Activated CD4-positive, alpha-beta T cell treated with anti-CD3 and anti-CD28 coated beads, Interleukin-2, amount 50 U/mL, for 24 hours (primary cell): ENCODE measurements at places on chromosomes 6 and 20.

DNA sequence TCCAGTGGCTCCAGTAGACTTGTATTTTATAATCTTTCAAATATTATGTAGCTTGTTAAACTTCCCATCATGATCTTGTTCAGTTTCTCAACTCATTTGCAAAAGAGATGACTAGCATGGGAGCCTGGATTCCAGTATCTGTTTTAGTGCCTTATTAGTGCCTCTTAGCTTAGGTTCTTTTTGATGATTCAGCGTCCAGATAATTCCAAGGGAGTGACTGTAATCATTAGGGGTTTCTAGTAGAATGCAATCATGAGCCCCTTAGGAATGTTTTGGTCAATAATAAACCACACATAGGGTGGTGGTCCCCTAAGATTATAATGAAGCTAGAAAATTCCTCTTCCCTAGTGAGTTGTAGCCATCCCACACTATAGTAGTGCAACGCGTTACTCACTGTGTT, 7.0 kb downstream of the CD2AP start:
- no peak for DNase-seq

DNA sequence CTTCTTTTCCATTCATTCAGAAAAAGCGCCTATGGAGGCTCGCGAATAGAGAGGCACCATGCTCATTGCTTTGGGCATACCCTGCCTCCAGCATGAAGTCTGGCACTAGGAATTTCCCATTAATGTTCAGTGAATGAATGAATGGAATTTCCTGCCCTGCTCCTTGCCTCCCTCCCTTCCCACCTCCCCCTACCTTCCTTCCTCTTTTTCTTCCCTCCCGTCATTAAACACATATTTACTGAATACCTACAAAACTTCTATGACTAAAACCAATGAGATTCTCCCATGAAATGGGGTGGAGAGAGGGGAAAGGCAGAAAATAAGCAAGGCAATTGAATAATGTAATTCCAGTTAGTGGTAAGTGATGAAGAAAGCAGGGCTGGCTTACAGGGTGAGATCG, 213.8 kb upstream of the AGPAT4 start:
- no peak for DNase-seq

- DNase-seq = no peak
Measured at GRCh38 chr6:52261229-52261628, 16.9 kb upstream of the IL17F start.

GRCh38 chr20:51360451-51361201, 181.9 kb downstream of the NFATC2 start:
- DNase-seq = no peak

GRCh38 chr6:9978480-9978879, 436.4 kb downstream of the TFAP2A start:
- DNase-seq = no peak

DNA sequence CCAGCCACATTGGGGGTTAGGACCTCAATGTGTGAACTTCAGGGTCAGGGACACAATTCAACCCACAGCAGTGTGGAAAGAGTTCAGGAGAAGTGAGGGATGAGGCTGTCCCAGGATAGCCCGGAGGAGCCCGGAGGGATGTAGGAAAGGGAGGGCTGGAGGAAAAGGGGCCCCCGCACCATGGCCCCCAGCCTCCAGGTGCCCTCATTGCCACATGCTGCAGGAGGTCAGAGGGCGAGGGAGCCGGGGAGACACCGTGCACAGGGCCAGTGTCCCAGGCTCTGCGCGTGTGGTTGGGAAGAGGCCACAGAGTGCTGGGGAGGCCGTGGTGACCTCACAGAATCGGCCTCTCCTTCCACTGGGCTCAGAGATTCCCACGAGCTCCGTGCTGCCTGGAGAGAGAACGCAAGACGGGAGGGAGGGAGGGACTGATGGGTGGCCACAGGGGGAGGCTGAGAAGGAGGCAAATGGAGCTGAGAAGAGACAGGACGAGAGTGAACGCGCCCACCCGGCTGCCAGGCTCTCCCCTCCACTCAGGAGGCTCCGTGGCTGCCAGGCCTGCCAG, 215.1 kb downstream of the DLL1 start:
- DNase-seq = no peak
